Naive thymus-derived CD4-positive, alpha-beta T cell (primary cell): ENCODE measurements at places on chromosomes 3 and 15. TPM values are rescaled to one million over a fixed set of nuclear protein-coding genes. Genes with fewer than 3 reads are reported as not detected.

DNA sequence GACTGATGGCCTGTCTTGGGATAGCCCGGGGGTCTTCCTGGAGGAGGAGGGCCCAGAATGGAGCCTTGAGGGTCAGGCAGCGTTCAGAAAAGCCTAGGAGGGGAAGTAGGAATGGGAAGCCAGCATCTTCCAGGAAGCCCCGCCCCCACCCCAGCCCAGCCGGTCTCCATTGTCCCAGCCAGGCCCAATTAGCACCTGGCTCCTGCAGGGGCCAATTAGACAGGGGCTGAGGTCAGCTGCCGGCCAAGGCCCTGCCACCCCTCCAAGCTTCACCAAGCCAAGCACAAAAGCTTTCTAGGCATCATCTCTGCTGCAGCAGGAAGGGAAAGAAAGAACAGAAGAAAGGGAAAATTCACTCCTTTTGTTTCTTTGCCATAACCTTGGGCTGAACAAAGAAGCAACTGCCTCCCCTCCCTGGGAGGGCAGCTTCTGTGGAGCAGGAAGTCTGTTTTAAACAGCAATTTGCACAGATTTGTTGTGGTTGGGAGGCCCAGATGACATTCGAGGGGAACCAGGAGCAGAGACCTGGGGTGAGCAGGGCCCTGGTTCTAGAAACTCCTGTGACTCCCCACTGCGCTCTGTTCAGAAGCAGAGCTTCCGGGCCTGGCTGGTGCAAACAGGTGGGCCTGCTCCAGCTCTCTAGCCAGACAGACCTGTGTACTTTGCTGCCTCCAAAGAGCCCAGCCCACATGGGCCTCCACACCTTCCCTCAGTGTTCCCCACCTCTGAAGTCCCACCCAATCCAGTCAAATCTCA is 47.7 kb downstream of the CYP11A1 start:
- no peak for DNase-seq
- H3K4me1 ChIP-seq: peaks cover 11% of the 10 kb centered on the region
- H3K27ac ChIP-seq: no peak overlapping the region
- no peaks in the 10 kb centered on the region for H3K36me3 ChIP-seq
- H3K27me3 ChIP-seq: no peaks in the 10 kb centered on the region
- H3K4me3 ChIP-seq: no peak overlapping the region

- H3K4me3 ChIP-seq: no peak overlapping the region
- H3K27me3 ChIP-seq: no peaks in the 10 kb centered on the region
- no peak overlapping the region for H3K27ac ChIP-seq
- H3K4me1 ChIP-seq: no peaks in the 10 kb centered on the region
- DNase-seq: no peak
- no peaks in the 10 kb centered on the region for H3K36me3 ChIP-seq
Observed at GRCh38 chr15:64767203-64767602, 8.2 kb downstream of the RBPMS2 start.

- H3K4me3 ChIP-seq: no peak overlapping the region
- no peaks in the 10 kb centered on the region for H3K4me1 ChIP-seq
- H3K27ac ChIP-seq: no peak overlapping the region
- no peaks in the 10 kb centered on the region for H3K27me3 ChIP-seq
- no peak for DNase-seq
Observed at GRCh38 chr3:65413891-65414290, 624.8 kb downstream of the MAGI1 start.

- no peaks in the 10 kb centered on the region for H3K36me3 ChIP-seq
- H3K4me3 ChIP-seq: peak overlapping the region; percentile 44
- DNase-seq: no peak
- H3K27ac ChIP-seq: peak overlapping the region; percentile 86
- H3K27me3 ChIP-seq: no peaks in the 10 kb centered on the region
Observed at GRCh38 chr3:60076331-60076730, 1026.5 kb upstream of the CFAP20DC start.

DNA sequence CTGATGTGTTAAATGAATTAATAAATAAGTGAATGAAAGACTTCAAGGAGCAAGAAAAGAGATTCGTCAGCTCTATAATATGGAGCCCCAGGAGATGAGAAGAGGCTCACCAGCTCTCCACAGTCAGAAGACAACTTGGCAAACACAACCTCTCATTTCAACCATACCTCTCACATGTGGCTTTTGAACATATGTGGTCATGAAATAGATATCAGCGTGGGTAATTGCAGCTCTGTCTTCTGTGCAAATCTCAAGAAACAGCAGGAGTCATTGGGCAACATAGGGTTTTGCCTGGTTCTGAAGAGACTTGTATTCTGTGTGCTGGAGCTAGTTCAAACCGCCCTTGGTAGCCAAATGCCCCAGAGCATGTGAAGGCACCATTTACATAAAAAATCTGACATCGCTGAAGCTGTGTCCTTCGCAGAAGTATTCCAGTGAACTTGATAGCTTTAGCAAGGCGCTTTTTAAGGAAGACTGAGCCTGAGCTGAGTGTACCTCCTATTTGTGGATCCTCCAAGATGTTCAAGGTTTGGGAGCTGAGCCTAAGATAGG is 8.4 kb downstream of the CX3CR1 start:
- no peak for DNase-seq
- no peak overlapping the region for H3K4me3 ChIP-seq
- no peak overlapping the region for H3K27ac ChIP-seq
- H3K4me1 ChIP-seq: peaks cover 11% of the 10 kb centered on the region
- H3K27me3 ChIP-seq: no peaks in the 10 kb centered on the region

Gene LRRC3B
- total RNA-seq: not detected

Gene AADACL2
- total RNA-seq: not detected

Gene ANO10
- total RNA-seq: 6.1 and 10.1 TPM in 2 replicates

DNA sequence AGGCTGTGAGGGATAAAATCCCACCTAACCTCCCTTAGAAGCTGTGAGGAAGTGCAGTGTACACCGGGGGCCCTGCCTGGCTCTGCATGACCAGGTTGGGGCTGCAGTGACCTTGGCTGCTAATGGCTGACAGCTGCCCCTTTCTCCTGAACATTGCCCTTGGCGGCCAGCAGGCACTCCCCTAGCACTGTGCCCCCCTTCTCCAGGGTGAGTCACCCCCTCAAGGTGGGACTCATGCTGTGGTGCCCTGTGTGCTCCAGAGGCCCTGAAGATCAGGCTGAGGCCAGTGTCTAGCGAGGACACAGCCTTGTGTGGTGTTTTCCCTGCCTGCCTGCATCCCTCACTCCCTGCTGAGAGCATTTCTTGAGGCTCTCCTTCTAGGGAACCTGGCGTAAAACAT is 21.0 kb upstream of the FGD5 start:
- no peaks in the 10 kb centered on the region for H3K27me3 ChIP-seq
- no peaks in the 10 kb centered on the region for H3K36me3 ChIP-seq
- H3K4me3 ChIP-seq: no peak overlapping the region
- DNase-seq: no peak
- no peak overlapping the region for H3K27ac ChIP-seq

Gene IGSF11
- not detected for total RNA-seq

- no peaks in the 10 kb centered on the region for H3K36me3 ChIP-seq
- no peaks in the 10 kb centered on the region for H3K27me3 ChIP-seq
- DNase-seq: no peak
- no peaks in the 10 kb centered on the region for H3K4me1 ChIP-seq
- no peak overlapping the region for H3K27ac ChIP-seq
Observed at GRCh38 chr3:150239766-150240165, 168.3 kb upstream of the TSC22D2 start.

Gene APBA2
- 110 TPM for total RNA-seq

- H3K27ac ChIP-seq: no peak overlapping the region
- no peak for DNase-seq
- H3K27me3 ChIP-seq: no peaks in the 10 kb centered on the region
Observed at GRCh38 chr3:111352585-111352984, 189.4 kb upstream of the CD96 start.

DNA sequence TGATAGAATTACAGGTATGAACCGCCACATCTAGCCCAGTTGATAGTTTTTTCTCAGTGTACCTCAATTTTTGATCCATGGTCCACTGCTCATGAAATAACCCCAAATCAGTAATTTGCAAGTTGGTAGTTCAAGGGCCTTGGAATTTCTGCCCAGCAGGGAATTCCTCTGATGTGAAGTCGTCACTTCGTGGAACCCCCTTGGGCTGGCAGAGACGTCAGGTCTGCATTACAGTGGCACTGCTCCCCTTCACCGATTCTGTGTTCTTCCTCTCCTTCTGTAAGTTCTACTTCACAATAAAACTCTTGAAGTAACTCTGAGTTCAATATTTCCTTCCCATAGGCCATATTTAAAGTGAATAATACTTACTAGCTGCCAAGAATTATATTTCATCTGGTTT is 881.0 kb downstream of the OTOL1 start:
- H3K36me3 ChIP-seq: no peaks in the 10 kb centered on the region
- no peaks in the 10 kb centered on the region for H3K27me3 ChIP-seq
- no peak for DNase-seq
- no peaks in the 10 kb centered on the region for H3K4me1 ChIP-seq
- H3K4me3 ChIP-seq: no peak overlapping the region
- H3K27ac ChIP-seq: no peak overlapping the region

Gene PLOD2
- not detected for total RNA-seq

- no peaks in the 10 kb centered on the region for H3K36me3 ChIP-seq
- H3K4me1 ChIP-seq: peaks cover 6% of the 10 kb centered on the region
- H3K27me3 ChIP-seq: no peaks in the 10 kb centered on the region
- no peak for DNase-seq
Observed at GRCh38 chr3:186235554-186235953, 126.5 kb downstream of the DGKG start.

Gene CCR9
- 0.51 TPM for total RNA-seq

- H3K4me3 ChIP-seq: no peak overlapping the region
- no peaks in the 10 kb centered on the region for H3K36me3 ChIP-seq
- no peak for DNase-seq
- no peaks in the 10 kb centered on the region for H3K4me1 ChIP-seq
- no peaks in the 10 kb centered on the region for H3K27me3 ChIP-seq
Observed at GRCh38 chr3:17141699-17142098, 256.9 kb downstream of the PLCL2 start.

DNA sequence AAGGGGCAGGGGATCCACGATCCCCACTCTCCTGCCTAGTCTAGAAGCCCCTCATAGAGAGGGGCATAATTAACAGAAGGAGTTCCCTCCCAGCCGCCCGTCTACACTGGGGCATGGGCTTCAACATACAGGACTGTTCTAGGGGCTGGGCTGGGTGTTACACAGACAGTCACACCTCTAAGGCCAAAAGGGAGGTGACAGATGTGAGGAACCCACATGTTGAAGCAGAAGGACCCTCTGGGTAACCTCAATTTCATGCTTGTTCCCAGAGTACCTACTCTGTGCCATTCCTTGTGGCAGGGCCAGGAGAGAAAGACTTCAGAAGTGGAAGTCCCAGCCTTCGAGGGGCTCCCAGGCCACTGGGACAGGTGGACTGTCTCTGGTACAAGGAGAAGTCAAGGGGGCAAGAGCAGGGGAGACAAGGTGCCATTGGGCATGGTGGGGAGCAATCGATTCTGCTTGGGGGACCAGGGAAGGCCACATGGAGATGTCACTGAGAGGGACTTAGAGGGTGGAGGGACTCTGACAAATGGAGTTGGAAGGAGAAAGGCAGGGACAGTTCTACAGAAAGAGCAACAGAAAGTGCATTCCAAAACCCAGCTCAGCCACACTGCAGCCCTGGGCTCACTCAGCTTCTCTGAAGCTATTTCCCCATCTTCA is 71.3 kb downstream of the CPN2 start:
- no peaks in the 10 kb centered on the region for H3K27me3 ChIP-seq
- H3K27ac ChIP-seq: no peak overlapping the region
- no peak for DNase-seq
- no peaks in the 10 kb centered on the region for H3K4me1 ChIP-seq

- no peak for DNase-seq
- no peak overlapping the region for H3K27ac ChIP-seq
- H3K4me1 ChIP-seq: no peaks in the 10 kb centered on the region
- no peaks in the 10 kb centered on the region for H3K27me3 ChIP-seq
- no peak overlapping the region for H3K4me3 ChIP-seq
- H3K36me3 ChIP-seq: no peaks in the 10 kb centered on the region
Observed at GRCh38 chr3:177673112-177673914, 476.0 kb upstream of the TBL1XR1 start.

- H3K4me1 ChIP-seq: peaks cover 17% of the 10 kb centered on the region
- peak; percentile 1 for DNase-seq
- H3K4me3 ChIP-seq: peak overlapping the region; percentile 78
- H3K27ac ChIP-seq: peak overlapping the region; percentile 88
- no peaks in the 10 kb centered on the region for H3K36me3 ChIP-seq
Observed at GRCh38 chr15:49621887-49622286, 1.0 kb downstream of the DTWD1 start.

- DNase-seq: no peak
- H3K27me3 ChIP-seq: no peaks in the 10 kb centered on the region
- no peaks in the 10 kb centered on the region for H3K36me3 ChIP-seq
- no peak overlapping the region for H3K4me3 ChIP-seq
Observed at GRCh38 chr3:147418808-147419701, 9.9 kb downstream of the ZIC1 start.

DNA sequence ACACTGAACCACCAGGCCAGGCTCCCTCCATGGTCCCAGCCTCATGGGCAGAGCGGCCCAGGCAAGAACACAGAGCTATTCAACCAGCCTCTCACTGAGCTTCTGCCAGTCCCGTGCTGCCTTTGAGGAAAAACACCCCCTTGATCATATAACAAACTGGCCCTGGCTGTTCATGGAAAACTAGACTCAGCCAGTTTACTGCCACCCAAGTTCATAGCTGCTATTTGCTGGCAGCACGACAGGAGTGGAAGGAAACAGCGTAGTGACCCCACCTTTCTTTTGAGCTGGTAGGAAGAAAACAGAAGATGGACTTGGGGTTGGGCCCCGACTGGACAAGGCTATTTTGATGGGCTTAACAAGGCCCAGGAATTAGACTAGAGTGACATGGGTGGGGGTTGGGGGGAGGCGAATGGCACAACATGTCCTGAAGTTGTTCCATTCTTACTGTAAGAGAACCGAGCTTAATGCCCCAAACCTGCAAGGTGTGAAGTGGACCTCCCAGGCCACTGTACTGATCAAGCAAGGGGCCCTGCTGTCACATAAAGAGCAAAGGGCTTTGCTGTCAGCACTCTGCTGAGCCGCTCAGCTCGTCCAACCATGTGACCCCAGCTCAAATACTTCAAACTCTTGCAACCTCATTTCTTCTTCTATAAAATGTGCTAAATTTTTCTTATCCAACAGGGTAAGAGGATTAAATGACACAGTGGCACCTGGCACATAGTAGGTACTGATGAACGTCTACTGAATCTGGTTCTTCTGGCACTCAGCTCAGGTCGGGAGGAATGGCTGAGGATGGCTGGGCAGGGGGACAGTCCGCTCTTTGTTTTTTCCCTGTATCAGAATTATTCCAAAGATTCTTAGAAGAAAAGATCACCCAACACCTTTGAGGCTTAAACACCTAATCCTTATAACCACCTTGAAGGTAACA is 1.6 kb downstream of the FBXL22 start:
- peaks cover 19% of the 10 kb centered on the region for H3K4me1 ChIP-seq
- H3K27ac ChIP-seq: peak overlapping the region; percentile 80
- H3K36me3 ChIP-seq: no peaks in the 10 kb centered on the region
- H3K27me3 ChIP-seq: no peaks in the 10 kb centered on the region

Gene SNX22
- 1.2 TPM for total RNA-seq

- H3K4me3 ChIP-seq: no peak overlapping the region
- no peak for DNase-seq
- peaks cover 4% of the 10 kb centered on the region for H3K36me3 ChIP-seq
- H3K27ac ChIP-seq: no peak overlapping the region
- H3K27me3 ChIP-seq: no peaks in the 10 kb centered on the region
Observed at GRCh38 chr3:87246662-87247429, 19.7 kb downstream of the CHMP2B start.

Gene RTP4
- 5.5 TPM for total RNA-seq
